ENCODE measurements at places on chromosomes 5 and 9. TPM values are rescaled to one million over a fixed set of nuclear protein-coding genes. Genes with fewer than 3 reads are reported as not detected.

Gene FOXD4L3
- not detected for total RNA-seq

Gene AGXT2
- total RNA-seq, result not detected

Gene INSL6
- not detected for total RNA-seq

Gene PGGT1B
- 13.6 TPM for total RNA-seq

Gene ARSI
- total RNA-seq, result not detected

Gene CARD9
- total RNA-seq, result 0.17 TPM

Gene ADAMTSL2
- not detected for total RNA-seq

Gene PCDHB14
- total RNA-seq, result 6.2 TPM

Gene PIP5K1B
- total RNA-seq, result not detected

Gene TEX48
- total RNA-seq, result not detected

Gene DMRT2
- 0.77 TPM for total RNA-seq
